MCF 10A (cell line): ENCODE measurements at places on chromosomes 5 and 9. TPM values are rescaled to one million over a fixed set of nuclear protein-coding genes. Genes with fewer than 3 reads are reported as not detected.
A peak's percentile ranks its signal among the peaks of the same experiment; 100 is the strongest.

DNA sequence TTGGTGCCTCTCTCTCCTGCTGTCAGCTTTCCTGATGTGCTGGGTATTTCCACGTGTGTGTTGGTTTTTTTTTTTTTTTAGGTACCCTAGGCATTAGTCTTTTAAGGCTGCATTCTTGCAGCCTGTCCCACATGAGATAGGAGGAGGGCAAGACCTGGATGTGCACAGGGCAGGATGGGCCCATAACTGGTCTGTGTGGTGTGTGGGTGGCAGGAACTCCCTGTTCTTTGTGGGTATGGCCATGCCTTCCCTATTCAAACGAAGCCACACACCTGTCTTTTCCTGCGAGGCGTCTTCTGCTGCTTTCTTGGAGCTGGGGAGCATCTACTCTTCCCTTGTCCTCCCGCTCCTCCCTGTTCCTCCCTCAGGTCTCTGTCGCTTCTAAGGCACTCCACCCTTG is 6.8 kb downstream of the SYK start:
- DNase-seq: no peak

Gene ECSCR
- total RNA-seq: not detected in 2 replicates

Gene HAVCR2
- total RNA-seq: 0.17 TPM in 1 of 2 replicates, not detected in the other

DNA sequence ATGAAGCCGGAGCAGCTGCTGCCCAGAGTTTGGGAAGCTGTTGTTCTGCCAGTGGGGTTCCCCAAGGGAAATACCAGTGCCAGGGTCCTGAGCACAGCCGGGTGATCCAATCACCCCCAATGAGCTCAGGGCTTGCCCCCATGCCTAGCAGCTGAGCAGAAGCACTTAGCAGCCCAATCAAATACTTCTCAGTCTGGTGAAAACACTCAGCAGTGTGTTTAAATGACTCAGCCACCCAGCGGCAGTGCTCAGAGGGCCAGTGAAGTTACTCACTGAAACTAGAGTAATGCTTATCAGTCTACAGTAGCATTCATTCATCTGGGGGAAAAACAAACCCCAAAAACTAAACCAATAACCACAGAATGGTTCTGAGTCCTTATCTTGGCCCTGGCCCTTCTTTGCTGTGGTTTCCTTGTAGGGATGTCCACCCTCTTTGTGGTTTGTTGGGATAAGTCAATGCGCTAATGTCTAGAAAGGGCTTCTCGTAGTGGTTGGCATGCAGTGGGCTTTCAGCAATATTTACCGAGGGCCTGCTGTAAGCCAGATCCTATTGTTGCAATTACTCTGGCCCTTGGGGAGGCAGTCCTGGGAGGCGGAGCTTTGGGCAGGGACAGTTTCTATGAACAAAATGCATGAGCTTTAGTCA is 43.1 kb downstream of the LHX2 start:
- DNase-seq: peak; percentile 41

- no peak for DNase-seq
Measured at GRCh38 chr5:119048246-119048645, 22.6 kb upstream of the DMXL1 start.

DNA sequence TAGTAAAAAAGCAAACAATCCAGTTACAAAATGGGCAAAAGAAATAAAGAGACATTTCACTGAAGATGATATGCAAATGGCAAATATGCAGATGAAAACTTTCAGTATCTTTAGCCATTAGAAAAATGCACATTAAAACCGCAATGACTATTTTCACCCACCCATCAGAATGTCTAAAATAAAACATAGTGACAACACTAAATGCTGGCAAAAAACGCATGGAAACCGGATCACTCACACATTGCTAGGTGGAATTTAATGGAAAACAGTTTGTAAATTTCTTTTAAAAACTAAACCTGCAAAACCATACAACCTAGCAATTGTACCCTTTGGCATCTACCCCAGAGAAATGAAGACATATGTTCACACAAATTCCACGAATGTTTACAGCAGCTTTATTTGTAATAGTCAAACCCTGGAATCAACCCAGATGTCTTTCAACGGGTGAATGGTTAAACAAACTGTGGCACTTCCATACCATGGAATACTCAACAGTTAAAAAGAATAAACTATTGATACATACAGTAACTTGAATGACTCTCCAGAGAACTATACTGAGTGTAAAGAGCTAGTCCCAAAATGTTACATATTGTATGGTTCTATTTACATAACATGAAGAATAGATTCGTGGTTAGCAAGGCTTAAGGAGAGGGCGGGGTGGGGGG is 17.2 kb upstream of the PAM start:
- no peak for DNase-seq

DNA sequence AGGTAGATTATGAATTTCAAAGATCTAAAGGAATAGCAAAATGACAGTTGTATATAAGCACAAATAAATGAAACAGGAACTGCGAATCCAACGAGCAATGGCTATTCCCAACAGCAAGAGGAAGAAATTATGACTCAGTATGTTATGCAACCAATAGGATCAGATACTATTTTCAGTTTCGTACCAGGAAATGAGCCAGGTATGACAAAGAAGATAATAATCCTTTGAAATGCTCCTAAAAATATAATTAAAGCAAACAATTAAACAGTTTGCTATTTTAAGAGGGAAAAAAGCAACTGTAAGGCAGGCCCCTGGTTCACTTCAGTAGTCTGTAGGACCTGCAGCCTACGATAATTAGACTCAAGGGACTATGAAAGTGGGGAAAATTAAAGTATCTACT is 58.9 kb downstream of the AUH start:
- DNase-seq: peak; percentile 90

Gene NKD2
- 0.21 and 0.32 TPM in 2 replicates for total RNA-seq

Gene C7
- not detected in 2 replicates for total RNA-seq

DNA sequence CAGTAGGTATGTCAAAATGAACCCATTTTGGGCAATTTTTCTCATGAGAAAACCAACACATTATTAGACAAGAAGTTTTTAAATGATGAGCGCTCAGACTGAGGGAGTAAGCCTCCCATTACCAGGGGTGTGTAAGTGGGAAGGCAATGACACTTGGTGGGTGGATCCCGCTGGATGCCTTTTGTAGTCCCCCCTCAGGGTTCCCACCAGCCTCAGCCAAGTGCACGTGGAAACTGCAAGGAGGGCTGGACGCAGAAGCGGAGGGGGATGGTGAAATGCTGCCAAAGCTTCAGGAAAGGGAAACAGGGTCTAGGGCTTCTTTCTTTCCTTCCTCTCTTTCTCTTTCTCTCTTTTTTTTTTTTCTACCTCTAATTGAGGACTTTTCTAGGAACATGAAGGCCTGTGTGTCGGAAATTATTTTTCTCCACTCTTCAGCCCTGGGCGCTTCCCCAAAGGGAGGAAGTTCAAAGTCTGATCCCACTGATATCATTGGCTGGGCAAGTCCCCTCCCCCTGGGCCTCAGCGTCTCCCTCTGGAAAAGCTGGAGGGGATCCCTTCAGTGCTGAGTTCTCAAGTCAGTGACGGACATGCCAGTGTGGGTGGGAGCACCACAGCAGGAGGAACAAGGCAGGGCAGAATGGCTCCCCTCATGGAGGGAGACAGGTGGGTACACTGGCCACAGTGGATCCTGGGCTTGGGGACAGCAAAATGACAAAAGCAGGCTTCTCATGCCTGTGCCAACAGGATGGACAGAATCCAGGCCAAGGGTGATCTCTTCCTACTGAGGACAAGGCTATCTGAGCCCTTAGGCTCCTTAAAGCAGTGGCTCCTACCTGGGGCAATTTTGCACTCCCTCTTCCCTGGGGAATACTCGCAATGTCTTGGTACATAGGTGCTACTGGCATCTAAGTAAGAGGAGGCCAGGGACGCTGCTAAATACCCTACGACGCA is 23.9 kb upstream of the SLC25A51 start:
- no peak for DNase-seq

DNA sequence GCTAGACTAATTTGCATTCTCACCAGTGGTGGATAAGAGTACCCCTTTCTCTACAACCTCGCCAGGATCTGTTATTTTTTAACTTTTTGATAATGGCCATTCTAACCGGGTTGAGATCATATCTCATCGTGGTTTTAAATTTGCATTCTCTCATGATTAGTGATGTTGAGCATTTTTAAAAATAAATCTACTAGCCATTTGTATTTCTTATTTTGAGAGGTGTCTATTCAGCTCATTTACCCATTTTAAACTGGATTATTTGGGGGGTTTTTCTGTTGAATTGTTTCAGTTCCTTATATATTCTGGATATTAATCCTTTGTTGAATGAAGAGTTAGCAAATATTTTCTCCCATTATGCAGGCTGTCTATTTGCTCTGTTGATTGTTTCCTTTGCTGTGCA is 139.6 kb downstream of the ARSB start:
- DNase-seq: no peak

Gene PRDM9
- not detected in 2 replicates for total RNA-seq

Gene PCA3
- total RNA-seq: not detected in 2 replicates

DNA sequence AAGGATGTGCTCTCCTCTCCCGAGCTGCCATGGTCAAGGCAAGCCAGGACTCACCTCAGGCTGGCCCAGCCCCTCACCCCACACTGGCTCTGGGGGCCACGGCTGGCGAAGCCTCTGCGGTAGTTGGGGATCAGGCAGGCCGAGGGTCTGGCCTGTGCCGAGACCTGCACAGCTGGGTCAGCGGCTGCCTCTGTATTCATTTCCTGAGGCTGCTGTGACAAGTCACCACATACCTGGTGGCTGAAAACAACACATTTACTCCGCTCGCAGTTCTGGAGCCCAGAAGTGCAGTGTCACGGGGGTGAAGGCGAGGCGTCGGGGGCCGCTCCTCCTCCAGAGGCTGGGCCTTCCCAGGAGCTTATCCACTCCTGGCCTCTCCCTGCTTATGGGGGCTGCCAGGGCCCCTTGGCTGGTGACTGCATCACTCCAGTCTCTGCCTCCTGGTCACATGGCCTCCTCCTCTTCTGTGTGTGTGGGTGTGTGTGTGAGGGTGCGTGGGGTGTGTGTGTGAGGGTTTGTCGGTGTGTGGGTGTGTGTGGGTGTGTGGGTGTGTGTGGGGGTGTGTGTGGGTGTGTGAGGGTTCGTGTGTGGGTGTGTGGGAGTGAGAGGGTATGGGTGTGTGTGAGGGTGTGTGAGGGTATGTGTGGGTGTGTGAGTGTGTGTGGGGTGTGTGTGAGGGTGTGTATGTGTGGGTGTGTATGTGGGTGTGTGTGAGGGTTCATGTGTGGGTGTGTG is 3.2 kb upstream of the SCGB3A1 start:
- no peak for DNase-seq

Gene TEX53
- total RNA-seq: not detected in 2 replicates

Gene GPR150
- total RNA-seq: not detected in 2 replicates

Gene SH3GL2
- not detected in 2 replicates for total RNA-seq

Gene MRPL22
- total RNA-seq: 123 and 127 TPM in 2 replicates

Gene FAM163B
- not detected in 2 replicates for total RNA-seq

- DNase-seq: no peak
Measured at GRCh38 chr5:67203701-67204074, 7.1 kb upstream of the CD180 start.

Gene SMIM33
- total RNA-seq: not detected in 2 replicates

- no peak for DNase-seq
Measured at GRCh38 chr9:112863214-112863613, 27.5 kb downstream of the SLC46A2 start.

- no peak for DNase-seq
Measured at GRCh38 chr5:123756318-123756665, 244.3 kb downstream of the CSNK1G3 start.

Gene C9
- not detected in 2 replicates for total RNA-seq

DNA sequence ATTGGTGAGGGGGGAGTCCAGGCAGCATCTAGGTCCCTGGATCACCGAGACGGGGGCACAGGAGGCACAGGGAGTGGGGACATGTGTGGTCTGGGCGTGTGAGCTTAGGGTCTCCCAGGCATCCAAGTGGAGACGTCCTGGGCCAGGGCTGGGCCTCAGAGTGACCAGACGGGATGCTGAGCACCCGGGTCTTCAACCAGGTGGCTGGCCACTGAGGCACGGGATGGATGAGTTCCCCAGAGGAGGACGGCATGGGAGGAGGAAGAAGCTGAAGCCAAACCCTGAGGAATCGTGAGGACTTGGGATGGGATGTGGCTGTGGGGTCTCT is 88.0 kb downstream of the LMX1B start:
- no peak for DNase-seq
